ENCODE measurements at places on chromosomes 1 and 21. TPM values are rescaled to one million over a fixed set of nuclear protein-coding genes. Genes with fewer than 3 reads are reported as not detected.

The HMCN1 gene
- total RNA-seq, result 1.3 TPM

The LIN28A gene
- not detected for total RNA-seq

The RNASEL gene
- total RNA-seq, result 6.1 TPM

The CFH gene
- total RNA-seq, result 33.3 TPM

The CLDN14 gene
- not detected for total RNA-seq

The TRNP1 gene
- total RNA-seq, result 35.4 TPM

The MYOG gene
- total RNA-seq, result not detected

The KCNK2 gene
- total RNA-seq, result not detected

The GBP7 gene
- not detected for total RNA-seq

The C1orf167 gene
- not detected for total RNA-seq

The KIAA0040 gene
- 5.6 TPM for total RNA-seq

The HLX gene
- 0.42 TPM for total RNA-seq

The RAB25 gene
- 206 TPM for total RNA-seq

The ANGPTL3 gene
- not detected for total RNA-seq

The NPL gene
- total RNA-seq, result 2.7 TPM

The PTCH2 gene
- not detected for total RNA-seq

The OR10Z1 gene
- not detected for total RNA-seq

The TDRD10 gene
- not detected for total RNA-seq

The SPTA1 gene
- total RNA-seq, result not detected

The LAMB3 gene
- total RNA-seq, result 652 TPM

The FAM177B gene
- total RNA-seq, result not detected

The NBPF4 gene
- not detected for total RNA-seq
